Bronchial epithelial cell (primary cell): ENCODE measurements at places on chromosomes 2 and 18. TPM values are rescaled to one million over a fixed set of nuclear protein-coding genes. Genes with fewer than 3 reads are reported as not detected.
A peak's percentile ranks its signal among the peaks of the same experiment; 100 is the strongest.

The PLEKHB2 gene
- 155 and 204 TPM in 2 replicates for total RNA-seq

The TRIM43 gene
- under 0.01 TPM in 1 of 2 replicates, not detected in the other for total RNA-seq

DNA sequence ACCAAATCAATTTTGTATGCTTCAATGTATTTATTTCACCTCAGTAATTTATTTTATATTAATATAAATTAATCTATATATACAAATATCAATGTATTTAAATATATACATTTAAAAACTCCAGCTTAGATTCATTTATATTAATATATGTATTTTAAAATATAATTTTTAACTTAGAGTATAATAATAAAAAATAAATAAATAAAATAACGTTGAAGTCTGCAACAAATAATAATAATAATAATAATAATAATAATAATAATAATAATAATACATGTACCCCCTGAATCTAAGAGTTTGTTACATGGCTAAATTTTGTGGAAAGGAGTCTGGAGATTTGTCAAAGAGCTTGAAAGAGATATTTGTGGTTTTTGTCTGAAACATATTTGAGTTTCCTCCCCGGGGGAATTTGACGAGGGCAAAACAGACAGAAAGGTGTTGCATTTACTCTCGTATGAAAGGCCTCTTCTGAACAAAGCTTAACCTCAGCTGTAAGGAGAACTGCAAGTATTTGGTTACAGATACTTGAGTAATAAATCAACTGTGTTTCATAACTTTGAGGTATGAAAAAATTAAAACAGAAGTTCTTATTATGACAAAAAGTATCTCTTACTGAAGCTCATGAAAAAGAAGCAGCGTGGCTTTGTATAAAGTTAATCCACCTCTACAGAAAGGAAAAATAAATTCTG, 93.4 kb downstream of the CDH19 start:
- peak; percentile 72 for DNase-seq

The GPR39 gene
- total RNA-seq = 7.1 and 10.0 TPM in 2 replicates

The GYPC gene
- total RNA-seq = 0.51 and 0.53 TPM in 2 replicates

- DNase-seq = no peak
Measured at GRCh38 chr2:169736902-169737301, 3.3 kb downstream of the KLHL23 start.

GRCh38 chr18:45355944-45356520, 259.2 kb upstream of the SLC14A2 start:
- DNase-seq = no peak

The ATP6V1C2 gene
- total RNA-seq = 0.26 and 0.90 TPM in 2 replicates

The DNAH7 gene
- total RNA-seq = under 0.01 and 0.26 TPM in 2 replicates

DNA sequence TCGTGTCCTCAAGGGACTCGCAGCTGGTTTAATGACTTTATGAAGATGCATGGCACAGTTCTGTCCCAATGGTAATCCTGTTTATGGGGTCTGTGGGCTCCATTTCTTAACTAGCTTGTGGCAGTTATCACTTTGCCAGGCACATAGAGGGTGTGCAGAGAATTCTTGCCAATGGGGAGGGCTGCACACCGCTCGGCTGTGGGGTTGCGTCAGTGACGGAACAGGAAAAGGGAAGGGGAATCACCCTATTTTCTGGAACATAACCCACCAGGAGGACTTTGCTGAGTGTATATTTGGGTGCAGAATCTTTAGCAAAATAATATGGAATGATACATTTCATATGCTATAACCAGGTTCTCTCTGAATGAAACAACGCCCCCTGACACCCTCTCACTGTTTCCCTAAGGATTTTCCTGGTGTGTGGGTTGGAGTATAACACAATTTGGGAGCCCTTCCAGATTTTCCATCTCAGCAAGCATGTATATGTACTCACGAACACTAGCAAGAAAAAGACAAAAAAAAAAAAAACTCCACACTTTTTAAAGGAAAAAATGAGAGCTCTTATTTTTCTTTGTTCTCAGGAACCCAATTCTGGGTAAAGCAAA, 43.9 kb upstream of the TRIB2 start:
- no peak for DNase-seq

The PARD3B gene
- total RNA-seq = 1.6 and 2.6 TPM in 2 replicates

The MARCHF4 gene
- total RNA-seq = not detected in 2 replicates
